ENCODE measurements at places on chromosomes 7 and 10.

- DNase-seq: peak; percentile 86
These were observed 19.8 kb downstream of the VOPP1 start for GRCh38 chr7:55552320-55553023.

GRCh38 chr10:127826154-127826725 is 66.5 kb downstream of the CLRN3 start:
- DNase-seq: no peak

DNA sequence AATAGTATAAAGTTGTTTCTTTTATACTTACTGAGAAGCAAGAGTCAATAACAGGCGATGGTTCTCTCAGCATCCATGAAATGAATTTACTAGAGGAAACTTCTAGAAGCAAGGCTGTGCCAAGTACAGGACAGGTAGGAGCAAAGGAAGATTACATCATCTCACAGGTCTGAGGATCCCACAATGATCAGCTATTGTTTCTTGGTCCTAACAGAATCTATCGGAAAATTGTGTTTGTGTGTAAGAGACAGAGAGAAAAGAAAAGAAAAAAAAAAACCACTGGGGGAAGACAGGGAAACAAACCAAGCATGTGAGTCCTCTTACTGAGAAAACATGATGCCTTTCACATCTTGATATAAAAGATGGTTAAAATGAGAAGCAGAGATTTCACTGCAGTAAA is 535.0 kb upstream of the NRP1 start:
- no peak for DNase-seq

DNA sequence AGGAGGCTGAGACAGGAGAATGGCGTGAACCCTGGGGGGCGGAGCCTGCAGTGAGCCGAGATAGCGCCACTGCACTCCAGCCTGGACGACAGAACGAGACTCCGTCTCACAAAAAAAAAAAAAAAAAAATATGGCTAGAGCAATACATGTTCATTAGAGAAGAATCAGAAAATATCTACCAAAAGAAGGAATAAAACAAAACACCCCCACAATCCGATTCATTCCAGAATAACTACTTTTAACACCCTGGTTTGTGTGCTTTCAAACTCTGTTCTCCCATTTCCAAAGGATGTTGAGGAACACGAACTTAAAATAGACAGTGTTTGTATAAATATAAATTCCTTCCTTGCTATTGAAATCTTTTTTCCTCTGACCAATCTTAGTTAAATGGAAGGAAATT is 6.5 kb downstream of the PDSS1 start:
- DNase-seq: no peak

GRCh38 chr10:70602665-70603448 is at the start of gene PRF1:
Gene PRF1, minus strand, starts transcription at chr10:70602741. Its CDS starts 1,839 bp downstream, at chr10:70600902.
- no peak for DNase-seq

GRCh38 chr7:123666492-123666891 is 10.8 kb downstream of the LMOD2 start:
- no peak for DNase-seq

- DNase-seq: no peak
These were observed 155.6 kb upstream of the GHITM start for GRCh38 chr10:83983578-83984255.

DNA sequence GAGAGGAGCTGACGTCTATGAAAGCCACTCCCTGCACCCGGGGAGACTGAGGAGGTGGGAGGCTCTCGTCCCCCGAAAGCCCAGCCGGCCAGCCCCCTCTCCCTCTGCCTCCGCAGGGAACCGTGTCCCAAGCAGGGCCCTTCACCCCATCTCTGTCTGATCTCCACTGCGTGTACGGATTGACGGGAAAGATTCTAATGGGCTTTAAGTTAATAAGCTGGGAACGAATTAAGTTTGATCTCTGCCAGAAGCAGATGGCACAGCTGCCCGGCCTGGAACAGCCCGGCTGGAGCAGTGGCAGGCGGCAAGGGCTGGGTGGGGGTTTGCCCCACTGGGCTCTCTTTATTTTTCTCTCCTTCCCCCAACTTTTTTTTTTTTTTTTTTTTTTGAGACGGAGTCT is 6.1 kb upstream of the SLC29A4 start:
- no peak for DNase-seq

GRCh38 chr7:988963-989529 is 6.1 kb downstream of the CYP2W1 start:
- DNase-seq: no peak

DNA sequence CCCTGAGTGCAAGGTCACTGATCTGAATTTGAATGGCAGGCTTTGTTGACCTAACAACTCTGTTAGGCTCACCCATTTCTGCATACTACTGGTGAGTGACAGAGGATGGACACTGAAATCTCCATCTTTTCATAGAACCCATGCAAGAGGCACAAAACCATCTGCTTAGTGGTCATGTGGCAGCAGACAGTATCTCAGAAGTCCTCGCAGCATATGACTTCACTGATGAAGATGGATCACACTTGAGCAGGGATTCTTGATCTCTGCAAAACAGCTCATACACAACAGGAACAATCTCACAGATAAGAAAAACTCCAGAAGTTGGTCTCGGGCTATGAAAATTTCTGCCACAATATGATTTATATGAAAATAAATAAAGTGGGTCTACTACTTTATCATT is 487.9 kb downstream of the KCNMA1 start:
- DNase-seq: no peak

GRCh38 chr10:33031815-33032653 is 74.0 kb upstream of the ITGB1 start:
- DNase-seq: no peak

DNA sequence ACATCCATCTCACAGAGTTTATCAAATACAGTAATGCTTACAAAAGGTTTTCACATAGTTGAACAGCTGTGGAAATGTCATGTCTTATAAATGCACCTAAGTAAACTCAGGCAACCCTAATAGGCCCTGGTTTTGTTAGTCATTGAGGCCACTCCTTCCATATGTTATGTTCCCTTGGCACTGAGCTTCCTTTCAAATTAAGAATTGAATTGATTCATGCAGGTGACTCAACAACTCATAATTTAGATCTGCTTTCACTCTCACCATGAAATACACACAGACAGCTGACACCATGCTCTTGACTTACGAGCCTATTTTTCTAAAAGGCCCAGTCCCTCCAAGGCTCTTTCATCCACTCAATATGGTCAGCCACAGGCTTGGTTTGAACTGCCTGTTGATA is 476.9 kb downstream of the KCNMA1 start:
- no peak for DNase-seq

GRCh38 chr7:129298268-129298893 is 73.6 kb downstream of the AHCYL2 start:
- no peak for DNase-seq

DNA sequence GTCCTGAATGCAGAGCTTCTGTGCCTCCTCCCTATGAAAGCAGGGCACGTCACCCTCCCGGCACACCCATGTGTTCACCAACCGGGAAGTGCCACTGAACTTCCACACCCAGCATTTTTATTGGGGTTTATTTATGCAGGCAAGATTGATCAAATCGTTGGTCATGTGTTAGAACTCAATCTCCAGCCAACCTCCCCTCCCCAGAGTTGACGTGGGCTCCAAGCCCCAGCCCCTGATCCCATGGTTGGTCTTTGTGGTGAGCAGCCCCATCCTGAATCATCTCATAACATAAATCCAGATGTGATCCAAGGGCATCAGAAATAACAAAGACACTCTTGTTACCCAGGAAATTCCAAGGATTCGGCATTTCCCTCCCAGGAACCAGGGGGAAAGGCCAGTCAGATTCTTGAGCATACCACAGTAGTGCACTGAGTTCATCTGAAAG is 151.2 kb downstream of the TPST1 start:
- no peak for DNase-seq

- DNase-seq: no peak
These were observed 131.6 kb upstream of the KLF14 start for GRCh38 chr7:130865408-130866236.

DNA sequence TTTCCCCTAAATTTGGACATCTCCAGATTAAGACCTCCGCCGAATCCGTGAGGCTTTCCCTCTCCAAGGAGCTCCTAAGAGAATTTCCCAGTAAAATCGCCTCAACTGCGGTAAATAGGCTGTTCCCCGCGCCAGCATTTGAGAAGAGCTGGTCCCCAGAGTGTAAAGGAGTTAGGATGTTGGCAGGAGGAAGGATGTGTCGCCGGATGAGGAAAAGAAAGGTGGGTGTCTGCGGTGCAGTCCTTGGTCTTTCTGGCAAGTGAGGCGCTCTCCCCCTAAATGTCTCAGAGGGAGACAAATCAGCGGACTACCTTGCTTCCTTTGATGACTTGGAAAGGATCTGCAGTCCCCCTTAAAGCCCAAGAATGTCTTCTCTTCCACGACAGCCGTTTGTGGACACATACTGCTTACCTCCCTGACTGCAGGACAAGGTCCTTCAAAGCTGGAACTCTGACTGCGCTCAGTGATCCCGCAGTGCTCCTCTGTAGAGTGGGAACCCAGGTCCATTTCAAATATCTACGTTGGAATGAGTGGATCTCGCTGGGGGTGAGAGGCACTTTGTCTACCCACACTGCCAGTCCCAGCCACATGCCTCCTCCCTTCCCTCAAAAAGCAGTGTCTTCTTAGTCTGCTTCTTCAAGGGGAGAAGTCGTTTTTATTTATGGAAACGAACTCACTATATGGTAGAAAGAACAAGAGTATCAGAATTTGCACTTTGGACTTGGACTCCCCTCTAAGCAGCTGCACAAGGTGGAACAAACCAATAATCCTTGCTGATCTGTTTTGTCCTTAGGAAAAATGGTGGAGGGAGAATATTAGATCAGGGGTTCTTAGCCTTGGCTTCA is 1.1 kb upstream of the DLG5 start:
- DNase-seq: no peak

All from ascending aorta (tissue), 2 donors.